ENCODE measurements at places on chromosomes 2 and 18.

DNA sequence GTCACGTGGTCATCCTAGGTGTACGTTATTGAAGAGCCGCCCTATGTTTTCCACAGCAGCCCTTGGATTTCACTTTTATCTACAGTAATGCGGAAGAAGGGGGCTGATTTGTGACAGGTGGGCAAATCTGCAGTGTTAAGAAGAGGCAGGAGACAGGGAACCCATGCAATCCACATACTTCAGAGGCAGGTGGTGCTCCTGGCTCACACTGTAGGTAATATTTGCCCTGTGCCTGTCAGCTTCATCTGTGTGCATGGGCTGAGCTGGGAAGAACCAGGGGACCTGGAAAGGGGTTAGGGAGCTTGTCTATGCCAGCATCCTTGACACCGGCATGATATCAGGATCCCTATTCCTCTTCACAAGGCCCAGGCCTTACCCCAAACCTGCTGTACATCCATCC is 183.9 kb downstream of the SH3RF3 start:
- no peak for DNase-seq

DNA sequence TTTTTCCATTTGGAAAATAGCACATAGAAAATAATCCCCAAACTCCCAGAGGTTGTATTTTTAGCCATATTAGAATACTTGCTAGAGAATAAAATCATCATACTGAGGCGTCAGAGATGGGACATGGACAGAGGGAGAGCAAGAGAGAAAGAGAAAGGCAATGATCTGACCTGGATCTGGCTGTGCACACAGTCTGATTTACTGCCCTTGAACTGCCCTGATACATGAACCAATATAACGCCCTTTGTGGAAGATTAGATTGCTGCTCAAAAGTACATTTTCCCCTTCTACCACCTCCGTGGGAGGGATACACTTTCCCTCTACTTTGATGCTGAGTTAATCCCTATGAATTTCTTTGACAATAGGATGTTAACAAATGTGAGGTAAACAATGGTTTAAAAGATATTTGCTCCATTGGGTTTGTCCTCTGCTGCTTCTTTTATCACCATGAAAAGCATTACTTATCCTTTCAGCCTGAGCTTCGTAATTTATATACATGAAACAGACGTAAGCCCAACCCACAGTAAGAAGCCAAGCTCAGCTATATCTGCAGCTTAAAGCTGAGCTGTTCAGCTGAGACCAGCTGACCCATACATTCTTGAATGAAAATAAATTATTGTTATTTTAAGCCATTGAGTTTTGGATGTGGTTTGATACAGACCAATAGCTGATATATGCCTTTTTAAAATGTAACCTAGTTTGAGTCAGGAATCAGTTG is 1664.6 kb upstream of the CELF4 start:
- no peak for DNase-seq

DNA sequence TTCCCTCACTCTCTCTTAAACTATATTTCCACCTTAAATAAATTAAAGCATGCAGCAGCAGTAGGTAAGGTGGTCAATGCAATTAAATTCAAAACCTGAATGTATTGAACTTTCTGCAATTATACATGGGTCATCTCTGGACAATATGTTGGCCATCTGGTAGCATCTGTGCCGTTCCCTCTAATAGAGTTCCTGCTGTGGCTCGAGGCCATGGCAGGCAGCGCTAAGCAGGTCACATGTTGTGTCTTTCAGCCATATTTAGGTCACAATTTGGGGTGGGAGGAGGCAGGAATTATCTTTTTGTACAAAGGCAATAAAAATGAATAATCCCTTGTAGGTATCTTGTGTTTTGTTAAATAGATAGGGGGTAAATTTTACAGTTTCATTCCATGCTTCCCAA is 676.2 kb downstream of the ZEB2 start:
- no peak for DNase-seq

DNA sequence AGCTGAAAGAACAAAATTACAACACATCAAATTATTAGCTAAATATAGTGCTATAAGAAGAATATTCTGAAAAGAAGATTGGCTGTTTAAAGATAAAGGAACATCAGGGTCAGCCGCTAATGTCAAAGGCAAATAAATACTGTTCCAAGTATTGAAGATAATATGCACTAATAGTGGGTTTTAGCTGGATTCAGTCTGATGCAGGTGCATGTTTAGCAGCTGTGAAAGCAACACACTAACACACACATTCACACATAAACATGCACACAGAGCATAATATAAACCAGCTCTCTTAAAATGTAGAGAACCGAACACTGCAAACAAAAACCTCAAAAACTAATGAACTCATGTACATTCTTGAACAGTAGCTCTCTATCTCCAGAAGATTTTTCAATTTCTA is 634.6 kb downstream of the ERBB4 start:
- DNase-seq, result no peak

DNA sequence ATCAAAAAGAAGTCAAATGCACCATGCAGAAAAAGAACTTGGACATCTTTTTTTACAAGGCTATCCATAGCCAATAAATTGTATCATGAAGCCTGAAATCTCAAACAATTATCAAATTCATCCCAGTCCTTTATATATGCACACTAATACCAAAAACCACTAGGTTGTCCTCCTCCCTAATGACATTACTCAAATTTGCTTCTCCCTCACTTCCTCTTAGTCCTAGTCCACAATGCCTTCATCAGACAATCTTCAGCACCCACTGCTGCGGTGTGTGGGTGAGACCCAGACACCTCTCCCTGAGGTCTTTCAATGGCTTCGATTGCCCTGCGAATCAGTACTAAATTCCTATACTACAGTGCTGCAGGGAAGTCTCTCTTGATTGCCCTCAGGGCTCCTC is 58.1 kb downstream of the CLASP1 start:
- no peak for DNase-seq

GRCh38 chr2:54839461-54840255 is 116.2 kb downstream of the EML6 start:
- no peak for DNase-seq

DNA sequence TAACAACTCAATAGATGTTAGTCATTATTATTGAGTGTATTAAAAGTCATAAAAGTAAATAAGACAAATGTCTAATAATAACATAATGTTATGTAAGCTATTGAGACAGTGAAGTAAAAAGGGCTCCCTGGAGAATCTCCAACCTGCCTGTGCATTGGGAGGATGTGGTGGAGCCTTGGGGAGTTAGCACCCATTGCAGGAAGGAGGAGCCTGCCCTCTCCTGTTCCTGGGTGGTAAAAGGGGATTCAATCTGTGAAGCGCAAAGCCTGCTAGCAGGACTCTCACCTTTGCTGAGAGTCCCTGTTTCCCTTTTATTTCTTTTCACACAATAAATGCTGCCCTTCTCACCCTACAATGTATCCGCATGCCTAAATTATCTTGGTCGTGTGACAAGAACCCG is 206.1 kb downstream of the RAB3GAP1 start:
- DNase-seq, result no peak

DNA sequence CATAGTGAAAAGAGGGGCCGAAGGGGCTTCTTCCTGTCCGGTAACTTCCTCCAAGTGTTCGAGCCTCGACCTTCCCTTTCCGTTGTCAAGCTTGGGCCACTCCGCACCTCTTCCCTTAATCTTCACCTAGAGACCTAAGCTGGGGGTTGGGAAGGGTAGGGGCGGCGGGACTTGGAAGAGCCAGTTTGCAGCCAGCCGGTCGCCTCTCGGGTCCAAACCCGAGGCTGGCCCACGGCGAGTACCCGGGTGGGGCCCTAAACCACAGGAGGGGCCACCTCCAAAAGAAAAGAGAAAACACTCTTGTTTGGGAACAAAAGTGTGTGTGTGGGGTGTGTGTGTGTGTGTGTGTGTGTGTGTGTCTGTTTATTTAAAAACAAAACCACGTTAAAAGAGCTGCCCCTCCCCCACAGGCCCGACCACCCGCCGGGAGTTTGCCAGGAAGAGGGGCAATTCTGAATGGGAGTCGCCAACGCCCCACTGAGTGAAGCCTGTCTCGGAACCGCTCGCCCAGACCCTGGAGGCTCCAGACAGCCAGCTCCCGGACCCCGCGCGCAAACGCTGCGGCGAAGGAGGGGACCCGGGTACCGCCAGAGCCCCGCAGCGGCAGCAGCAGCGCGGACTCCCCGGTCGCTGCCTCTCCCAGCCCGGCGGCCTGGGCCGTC is 488 bp upstream of the RHOB start:
- DNase-seq, result no peak

- no peak for DNase-seq
These were observed 52.7 kb upstream of the FZD7 start for GRCh38 chr2:201980946-201981345.

- DNase-seq, result no peak
These were observed 515 bp upstream of the PLEKHB2 start for GRCh38 chr2:131104487-131105155.

DNA sequence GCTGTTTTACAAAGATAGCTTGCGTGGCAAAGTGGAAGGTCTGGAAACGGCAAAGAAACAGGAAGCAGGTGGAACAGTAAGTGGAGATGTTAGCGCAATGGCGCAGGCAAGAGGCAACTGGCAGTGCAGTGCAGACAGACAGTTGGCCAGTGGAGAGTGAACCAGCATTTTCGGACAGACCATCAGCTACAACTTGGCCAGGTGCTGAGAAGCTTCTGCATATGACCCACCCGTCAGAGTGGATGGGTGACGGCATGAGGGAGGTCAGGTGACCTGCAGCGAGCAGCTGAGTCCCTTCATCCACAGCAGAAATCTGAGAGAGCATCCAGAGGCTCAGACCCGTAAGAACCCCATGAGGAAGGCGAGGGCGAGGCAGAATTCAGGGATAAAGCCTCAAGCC is 33.8 kb downstream of the NPC1 start:
- no peak for DNase-seq

GRCh38 chr2:9247177-9247576 is 40.6 kb downstream of the ASAP2 start:
- DNase-seq, result no peak

DNA sequence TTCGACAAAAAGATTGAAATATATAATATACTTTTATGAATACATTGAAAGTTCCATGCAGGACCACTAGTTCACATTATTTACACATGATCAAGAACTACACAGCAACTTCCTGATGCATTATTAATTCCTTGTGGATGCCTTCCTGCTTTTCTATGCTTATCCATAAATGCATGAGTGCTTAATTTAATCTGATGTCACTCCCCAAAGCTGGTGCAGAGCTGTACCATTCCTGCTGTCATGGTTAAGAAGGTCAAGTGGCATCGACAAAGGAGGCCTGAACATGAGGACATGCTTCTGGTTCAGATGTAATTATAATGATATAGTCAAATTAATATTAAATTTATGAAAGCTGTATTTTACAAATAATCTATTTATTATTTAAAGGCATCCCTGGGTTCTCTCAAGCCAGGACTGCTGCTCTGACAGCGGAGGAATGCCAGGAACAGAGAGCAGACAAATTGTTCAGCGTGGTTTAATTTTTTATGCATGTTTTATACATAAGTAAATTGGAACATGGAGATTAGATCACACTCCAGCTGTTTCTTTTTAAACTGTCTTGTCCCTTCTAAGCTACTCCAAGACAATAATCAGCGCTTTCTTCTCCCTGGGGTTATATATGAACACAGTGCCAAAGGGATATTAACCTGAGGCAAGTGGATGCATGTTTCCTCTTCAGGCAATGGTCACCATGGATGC is 307.3 kb upstream of the CNTNAP5 start:
- no peak for DNase-seq

- DNase-seq, result no peak
These were observed 45.6 kb downstream of the MREG start for GRCh38 chr2:215967590-215968378.

GRCh38 chr2:192017844-192018243 is 171.0 kb upstream of the CAVIN2 start:
- DNase-seq, result no peak

GRCh38 chr2:140695155-140695554 is 1435.7 kb downstream of the LRP1B start:
- DNase-seq, result no peak

DNA sequence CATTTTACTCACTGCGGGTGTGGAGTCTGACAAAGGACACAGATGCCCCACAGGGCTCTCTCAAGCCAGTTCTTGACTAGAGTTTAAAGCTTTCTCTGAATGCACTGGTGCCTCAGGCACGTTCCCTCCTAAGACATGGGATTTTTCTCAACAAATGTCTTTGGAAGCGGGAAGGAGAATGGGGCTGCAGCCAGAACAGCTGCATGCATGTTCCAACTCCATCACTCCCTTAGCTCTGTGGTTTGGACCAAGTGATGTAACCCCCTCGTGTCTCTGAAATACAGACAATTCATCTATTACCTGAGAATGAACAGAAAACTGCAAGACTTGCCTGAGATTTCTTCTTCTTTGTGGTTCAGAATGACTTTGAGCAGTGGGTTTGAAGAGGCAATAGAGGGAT is 141.7 kb upstream of the SERPINE2 start:
- no peak for DNase-seq

DNA sequence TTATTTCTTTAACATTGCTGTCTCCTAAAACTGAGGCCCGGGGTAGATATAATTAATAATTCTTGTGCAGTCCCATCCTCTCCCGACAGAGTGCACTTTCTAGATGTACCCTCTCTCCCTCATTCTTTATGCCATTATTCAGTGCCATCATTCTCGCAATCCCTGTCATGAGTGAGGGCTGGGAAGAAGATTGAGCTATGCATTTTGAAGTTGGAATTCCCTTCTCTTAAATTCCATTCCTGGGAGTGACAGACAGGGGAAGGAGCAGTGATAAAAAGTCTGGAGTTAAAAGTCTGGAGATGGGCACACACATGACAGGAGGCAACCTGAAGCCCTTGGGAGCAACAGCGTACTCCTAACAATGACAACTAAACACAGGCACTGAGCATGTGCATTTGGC is 2.6 kb upstream of the KCNE4 start:
- DNase-seq, result no peak

DNA sequence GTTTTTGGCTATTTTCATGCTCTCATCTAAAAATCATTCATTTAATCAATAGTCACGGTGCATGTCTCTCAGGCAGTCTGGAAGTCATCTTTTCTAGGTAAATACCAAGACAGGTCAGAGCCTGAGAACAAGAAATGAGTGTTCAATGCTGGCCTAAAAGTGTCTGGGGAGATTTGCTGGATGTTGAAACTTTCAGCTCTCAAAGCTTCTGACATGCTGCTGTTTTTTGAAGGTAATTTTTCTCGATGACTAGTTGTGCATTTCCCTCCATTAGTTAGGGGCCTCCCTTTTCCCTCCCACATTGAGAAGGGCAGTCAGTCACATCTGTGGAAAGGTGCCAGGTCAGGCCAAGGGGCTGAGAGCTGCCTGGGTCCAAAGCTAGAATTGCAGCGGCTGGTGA is 115.6 kb downstream of the LPIN1 start:
- DNase-seq, result no peak

- no peak for DNase-seq
These were observed 196.1 kb downstream of the ANAPC1 start for GRCh38 chr2:111687911-111688310.

DNA sequence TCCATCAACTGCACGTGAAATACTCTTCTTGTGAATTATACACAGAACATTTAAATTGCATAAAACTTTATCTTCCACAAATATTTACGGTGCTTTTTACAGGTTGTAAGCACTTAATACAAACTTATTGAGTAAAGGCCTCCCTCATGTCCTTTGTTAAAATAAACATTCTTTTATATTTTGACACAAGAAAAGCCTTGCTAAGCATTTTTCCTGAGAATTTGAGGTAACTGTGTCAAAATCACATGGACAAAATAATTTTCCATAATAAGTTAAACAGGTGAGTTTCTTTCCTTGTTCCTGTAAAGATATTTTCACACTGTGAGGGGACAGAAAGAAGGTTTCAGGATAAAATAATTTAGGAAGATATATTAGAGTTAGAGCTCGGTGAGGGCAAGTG is 1317.1 kb upstream of the ZEB2 start:
- no peak for DNase-seq

- DNase-seq, result no peak
These were observed 139.2 kb upstream of the XPO1 start for GRCh38 chr2:61677306-61677705.

- DNase-seq, result no peak
These were observed 254.9 kb downstream of the PAX3 start for GRCh38 chr2:222043897-222044296.

Data from stimulated activated CD8-positive, alpha-beta memory T cell treated with anti-CD3 and anti-CD28 coated beads, Interleukin-15, amount 100 ng/mL, for 1 hour (primary cell).